Germinal center (tissue), 1 donor: ENCODE measurements at places on chromosomes 16 and 17.

DNA sequence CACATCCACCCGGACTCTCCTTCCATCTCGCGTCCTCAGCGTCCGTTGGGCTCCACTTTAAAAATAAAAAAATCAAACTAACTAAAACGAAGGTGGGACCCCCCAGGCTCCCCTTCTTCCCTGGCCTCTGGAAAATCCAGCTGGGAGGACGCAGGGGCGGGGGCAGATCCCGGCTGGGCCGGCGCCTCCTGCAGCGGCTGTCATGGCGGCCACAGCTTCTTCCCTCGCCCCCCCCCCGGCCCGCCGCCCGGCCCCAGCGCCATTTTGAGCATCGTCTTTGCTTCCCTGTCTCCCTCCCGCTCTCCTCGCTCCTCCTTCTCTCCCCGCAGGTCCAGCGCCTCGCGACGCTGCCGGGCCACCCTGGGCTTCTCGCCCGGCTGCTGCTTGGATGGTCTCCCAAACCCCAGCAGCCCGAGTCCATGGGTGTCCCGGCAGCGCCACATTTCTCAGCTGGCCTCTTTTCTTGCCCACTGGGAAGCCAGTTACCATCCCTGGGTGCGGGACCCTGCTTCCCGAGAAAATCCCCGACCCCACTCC is 3.3 kb downstream of the HOXB2 start:
- DNase-seq: peak; percentile 47

- no peak for DNase-seq
These were observed 128.0 kb upstream of the CACNG5 start for GRCh38 chr17:66706851-66707450.

DNA sequence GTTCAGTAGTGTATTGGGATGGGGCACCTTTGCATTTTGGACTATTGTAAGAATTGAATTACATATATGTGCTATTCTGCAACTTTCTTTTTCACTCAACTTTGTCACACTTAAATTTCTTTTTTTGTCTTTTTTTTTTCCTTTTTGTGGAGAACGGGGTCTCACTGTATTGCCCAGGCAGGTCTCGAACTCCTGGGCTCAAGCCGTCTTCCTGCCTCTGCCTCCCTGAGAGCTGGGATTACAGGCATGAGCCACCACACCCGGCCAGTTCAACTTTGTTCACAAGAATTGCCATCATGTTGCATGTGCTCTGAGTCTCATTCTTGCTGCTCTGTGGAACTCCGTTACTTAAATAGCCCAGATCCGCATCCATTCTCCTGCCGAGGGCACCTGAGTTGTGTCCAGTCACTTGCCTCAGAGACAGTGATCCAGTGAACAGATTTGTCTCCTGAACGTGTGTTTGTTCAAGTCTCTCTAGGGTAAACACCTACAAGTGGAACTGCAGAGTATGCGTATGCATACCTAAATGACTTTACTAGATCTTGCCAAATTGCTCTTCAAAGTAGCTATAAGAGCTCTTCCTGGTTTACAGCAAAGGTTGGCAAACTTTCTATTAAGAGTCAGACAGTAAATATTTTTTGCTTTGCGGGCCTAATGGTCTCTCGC is 3.4 kb upstream of the SLC38A10 start:
- no peak for DNase-seq

GRCh38 chr17:50364715-50365114 is 8.3 kb downstream of the MRPL27 start:
- DNase-seq: no peak

GRCh38 chr16:49400611-49401010 is 27.0 kb downstream of the C16orf78 start:
- no peak for DNase-seq

- DNase-seq: no peak
These were observed 213.2 kb downstream of the IRX3 start for GRCh38 chr16:54073356-54073755.

GRCh38 chr17:32341141-32341856 is 674 bp downstream of the C17orf75 start:
- DNase-seq: peak; percentile 44

- DNase-seq: no peak
These were observed 78.7 kb downstream of the ZDHHC7 start for GRCh38 chr16:84932681-84933080.

DNA sequence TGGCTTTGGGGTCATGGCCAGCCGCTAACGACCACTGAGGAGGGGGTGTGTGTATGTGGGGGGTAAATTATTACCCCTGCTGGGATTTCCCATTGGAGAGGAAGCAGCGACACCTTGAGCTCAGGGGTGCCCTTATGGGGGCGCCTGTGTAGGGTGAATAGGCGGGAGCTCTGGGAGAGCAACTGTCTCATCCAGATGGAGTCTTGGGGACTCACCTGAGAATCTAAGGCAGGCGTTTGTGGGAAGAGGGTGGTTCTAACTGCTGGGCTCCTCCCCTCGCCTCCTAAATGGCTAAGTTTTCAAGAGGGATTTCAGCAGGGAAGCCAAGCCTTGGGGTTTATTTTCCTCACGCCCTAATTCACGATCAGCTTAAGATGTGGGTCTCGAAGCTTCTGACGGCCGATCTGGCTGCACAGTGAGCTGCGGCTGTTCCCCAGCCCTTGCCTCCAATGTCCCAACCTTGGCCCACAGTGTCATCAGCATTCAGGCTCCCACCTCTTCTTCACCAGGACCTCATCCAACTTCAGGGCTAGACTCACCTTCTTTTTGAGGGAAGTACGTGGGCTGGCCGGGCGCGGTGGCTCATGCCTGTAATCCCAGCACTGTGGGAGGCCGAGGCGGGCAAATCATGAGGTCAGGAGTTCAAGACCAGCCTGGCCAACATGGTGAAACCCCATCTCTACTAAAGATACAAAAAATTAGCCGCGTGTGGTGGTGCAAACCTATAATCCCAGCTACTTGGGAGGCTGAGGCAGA is 136.9 kb upstream of the EEF2KMT start:
- DNase-seq: no peak

DNA sequence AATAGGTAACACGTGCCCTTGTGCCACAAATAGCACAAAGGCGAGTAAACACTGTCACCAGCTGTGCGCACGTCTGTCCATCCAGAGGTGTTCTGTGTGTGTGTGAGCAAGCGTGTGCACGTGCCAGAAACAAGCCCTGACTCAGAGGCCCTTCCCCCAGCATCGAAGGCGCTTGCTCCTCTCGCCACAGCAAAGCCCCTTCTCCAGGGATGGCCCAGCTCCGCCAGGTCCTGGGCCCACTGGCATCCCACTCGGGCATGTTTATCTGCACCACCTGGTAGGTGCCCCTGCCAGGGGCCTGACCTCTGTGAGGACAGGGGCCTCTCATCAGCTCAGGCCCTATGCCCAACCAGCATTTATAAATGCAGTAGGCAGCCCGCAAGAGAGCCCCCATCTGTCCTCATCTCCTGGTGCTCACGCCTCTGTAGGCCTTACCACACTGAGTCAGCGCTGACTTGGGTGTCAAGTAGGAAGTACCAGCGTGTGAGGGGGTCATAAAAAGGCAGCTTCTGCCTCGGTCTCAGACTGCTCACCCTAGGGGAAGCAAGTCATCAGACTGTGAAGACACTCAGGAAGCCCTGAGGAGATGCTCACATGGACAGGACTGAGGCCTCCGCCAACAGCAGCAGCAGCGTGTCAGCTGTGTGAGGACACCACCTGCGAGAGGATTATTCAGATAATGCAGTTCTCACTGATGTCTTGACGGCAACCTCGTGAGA is 10.8 kb downstream of the TMEM235 start:
- DNase-seq: peak; percentile 72

DNA sequence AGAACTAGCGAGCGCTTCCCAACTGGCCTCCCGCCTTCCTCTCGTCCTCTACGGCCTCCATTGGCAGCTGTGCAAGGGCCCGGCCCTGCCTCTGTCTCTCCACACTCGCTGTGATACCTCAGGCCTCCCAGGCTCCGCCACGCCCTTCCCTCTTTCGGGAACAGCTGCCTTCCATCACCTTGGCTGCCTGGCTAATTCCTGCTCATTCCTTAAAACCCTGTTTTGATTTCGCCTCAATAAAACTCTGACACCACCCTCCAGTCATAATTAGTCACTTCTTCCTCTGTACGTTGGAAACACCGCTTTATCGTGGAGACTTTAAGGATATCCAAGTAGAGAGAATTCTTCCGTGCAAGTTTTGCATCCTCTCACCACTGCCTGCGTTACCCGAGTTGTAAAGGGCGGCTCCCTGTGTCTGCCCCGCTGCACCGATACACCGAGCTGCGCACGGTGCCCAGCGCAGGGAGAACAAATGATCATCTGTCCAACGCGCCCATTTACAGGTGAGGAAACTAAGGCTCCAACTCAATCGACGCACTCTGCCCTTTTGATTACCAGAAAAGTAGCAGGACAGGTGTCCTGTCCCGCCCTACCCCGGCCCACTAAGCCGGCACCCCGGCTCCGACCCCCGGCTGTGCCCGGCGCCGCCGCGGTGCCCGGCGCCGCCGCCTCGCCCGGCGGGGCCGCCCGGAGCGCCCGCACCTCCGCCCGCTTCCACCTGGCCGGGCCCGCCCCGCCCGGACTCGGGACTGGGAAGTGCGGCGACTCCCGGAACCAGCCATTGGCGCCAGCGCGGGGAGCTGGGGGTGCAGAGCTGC is 139.7 kb downstream of the SEC14L1 start:
- DNase-seq: no peak

DNA sequence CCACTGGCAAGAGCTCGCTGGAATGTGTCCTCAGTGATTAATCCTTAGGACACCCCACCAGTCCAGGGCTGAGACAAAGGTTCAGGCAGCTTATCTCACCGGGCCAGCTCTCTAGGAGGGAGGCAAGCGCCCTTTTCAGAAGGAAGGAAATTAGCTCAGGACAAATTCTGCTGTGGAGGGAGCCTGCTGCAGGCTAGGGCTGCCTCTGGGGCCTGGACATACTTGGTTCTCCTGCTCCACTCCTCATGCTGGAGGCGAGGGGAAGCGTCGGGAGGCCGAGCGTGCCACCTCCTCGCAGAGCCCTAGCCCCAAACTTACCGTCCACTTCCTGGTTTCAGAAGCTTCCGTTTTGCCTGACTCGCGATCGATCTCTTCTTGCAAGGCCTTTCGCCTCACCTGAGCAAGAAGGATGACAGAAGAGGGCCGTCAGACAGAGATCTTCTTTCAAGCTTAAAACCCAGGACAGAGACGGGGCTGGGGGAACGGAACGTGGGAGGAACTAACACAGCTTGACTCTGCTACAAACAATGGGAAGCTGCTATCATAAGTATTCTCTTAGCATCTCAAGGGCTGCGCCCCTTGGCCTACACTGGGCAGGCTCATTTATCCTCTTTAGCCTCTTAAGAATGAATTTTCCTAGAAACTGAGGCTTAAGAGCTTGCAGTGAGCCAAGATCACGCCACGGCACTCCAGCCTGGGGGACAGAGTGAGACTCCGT is 7.7 kb downstream of the KNOP1 start:
- no peak for DNase-seq

- no peak for DNase-seq
These were observed 472 bp downstream of the GALNS start for GRCh38 chr16:88856122-88856827.

DNA sequence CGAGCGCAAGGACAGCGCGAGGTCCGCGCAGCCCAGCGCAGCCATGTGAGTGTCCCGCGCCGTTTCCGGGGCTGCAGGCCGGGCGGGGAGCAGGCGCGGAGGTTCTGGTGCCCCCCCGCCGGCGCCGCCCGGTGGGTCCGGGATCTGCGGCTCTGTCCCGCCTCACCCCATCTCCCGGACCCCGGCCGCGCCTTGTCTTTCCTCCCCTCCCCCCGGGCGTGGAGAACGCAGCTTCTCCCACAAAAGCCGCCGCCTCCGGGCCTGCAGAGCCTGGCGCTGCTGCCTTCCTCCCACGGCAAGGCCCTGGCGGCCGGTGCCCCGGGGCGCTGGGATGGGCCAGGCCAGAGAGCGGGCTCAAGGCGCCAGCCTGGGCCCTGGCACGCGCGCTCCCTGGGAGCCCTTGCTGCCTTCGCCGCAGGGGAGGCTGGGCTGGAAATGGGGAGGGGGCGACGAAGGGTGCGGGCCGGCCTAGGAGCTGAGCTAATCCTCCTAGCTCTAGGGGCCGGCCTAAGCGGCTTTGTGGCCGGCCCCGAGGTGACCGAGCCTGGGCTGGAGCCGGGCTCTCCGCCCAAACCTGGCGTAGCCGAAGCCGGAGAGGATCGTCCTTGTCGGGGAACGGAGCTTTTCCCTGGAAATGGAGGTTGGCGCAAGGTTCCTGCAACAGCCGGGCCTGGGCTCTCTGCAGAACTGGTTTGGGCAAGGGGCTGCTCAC is 397 bp downstream of the RIPOR1 start:
- DNase-seq: no peak

- DNase-seq: no peak
These were observed 14.2 kb upstream of the SYT17 start for GRCh38 chr16:19153876-19154275.

GRCh38 chr17:8019665-8020650 is 17.5 kb downstream of the GUCY2D start:
- DNase-seq: no peak

DNA sequence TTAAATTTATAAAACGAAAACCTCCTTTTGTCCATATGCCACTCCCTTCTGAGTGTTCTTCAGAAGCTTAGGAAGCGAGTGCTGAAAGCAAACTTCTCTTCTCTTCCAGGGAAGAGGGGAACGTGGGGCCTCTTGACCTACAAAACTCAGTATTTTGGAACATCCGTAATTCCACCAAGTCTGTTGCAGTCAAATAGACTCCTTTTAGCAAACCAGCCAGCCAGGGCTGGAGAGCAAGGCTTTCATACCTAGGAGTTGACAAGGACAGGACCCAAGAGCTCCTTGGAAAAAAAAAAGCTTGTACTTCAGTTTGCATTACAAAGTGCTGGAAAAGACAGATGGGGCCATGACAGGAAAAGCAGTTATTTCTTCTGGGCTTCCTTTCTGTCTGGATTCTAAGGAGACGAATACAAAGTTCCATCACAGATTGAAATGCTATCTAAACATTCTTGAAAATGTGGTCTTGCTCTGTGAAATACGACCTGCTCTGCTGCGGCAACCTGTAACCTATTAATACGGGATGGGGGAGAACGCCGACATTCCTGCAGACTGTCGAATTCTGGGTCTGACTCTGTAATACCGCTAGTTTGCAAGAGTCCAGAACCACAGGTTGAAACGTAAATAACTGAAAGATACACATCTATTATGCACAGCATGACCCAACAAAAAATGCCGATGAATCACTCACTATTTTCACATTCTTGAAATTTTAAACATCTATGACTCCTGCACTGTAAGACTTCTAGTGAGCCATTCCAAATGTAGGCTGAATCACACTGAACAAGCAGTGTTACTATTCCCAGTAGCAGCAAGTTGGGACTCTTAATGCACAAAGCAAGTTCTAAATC is 20.6 kb downstream of the VPS53 start:
- no peak for DNase-seq
